ENCODE measurements at places on chromosomes 3 and 15.

DNA sequence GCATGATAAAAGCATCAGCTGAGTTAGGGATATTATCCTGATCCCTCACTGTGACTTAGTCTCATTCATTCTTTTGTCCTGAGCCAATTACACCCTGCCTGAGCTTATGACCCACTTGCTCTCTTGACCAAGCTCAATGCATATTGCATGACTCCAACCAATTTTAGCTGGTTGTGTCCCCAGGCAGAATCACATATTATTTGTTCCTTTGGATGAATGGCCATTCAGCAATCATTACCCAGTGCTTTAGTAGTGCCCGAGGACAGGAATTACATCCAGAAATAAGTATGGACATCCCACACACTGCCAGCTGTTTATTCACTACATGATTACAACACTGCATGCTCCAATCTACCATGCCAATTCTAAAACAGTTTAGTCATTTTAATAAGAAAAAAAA lies 322.5 kb downstream of the ZBBX start:
- no peak for DNase-seq

- DNase-seq: no peak
Observed at GRCh38 chr3:112627919-112628466, 12.9 kb downstream of the CCDC80 start.

- no peak for DNase-seq
Observed at GRCh38 chr3:61601831-61602230, 40.5 kb downstream of the PTPRG start.

GRCh38 chr15:27889258-27889657 lies 209.9 kb downstream of the OCA2 start:
- DNase-seq: no peak

- DNase-seq: no peak
Observed at GRCh38 chr15:39695793-39696192, 86.8 kb downstream of the FSIP1 start.

DNA sequence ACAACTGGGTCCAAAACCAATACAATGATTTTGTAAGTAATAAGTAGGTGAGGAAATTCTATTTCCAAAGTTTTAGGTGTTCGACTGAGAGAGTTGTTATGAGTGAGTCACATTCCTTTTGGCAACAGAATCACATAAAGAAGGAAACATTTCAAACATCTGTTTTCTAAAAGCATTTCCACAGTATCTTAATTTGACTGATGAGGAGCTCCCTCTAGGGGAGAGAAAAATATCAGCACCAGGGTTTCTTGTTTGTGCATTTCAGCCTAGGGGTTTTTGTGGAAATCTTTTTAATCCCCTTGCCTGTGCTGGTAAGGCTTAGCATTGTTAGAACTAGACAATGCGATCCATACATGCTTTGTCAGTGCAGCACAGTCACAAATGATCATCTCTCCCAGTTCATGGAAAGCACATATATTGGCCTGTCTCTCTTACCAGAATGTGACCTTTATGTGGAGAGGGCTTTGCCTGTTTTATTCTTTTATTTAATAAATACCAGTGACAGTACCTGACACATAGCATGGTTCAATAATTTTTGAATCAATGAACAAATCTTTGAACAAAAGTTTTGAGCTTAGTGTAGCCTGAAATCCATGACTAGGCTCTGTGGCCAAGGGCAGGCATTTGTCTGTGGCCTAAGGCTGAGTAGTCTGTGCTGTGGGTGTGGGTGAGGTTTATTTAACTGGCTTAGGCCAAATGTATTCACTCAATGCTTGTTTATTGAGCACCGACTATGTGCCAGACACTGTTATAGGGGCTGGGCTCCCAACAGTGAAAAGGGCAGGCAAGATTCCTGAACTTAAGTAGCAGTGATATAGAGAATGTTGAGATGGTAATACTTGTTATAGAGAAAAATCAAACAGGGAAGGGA lies 21.1 kb upstream of the IQCF6 start:
- DNase-seq: no peak

DNA sequence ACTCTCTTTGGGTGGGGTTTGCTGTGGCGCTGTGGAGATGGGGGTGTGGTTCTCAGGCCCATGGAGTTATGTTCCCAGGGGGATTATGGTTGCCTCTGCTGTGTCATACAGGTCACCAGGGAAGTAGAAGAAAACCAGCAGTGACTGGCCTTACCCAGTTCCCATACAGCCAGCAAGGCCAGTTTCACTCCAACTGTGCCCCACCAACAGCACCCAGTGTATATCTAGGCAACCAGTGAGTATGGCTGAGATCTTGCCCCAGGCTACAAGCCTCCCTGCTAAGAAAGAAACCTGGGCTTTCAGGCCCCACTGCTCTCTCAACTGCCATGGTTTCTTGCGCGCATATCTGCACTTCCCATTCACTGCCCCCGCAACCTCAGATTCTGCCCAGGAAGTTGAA lies 31.4 kb upstream of the RARB start:
- no peak for DNase-seq

DNA sequence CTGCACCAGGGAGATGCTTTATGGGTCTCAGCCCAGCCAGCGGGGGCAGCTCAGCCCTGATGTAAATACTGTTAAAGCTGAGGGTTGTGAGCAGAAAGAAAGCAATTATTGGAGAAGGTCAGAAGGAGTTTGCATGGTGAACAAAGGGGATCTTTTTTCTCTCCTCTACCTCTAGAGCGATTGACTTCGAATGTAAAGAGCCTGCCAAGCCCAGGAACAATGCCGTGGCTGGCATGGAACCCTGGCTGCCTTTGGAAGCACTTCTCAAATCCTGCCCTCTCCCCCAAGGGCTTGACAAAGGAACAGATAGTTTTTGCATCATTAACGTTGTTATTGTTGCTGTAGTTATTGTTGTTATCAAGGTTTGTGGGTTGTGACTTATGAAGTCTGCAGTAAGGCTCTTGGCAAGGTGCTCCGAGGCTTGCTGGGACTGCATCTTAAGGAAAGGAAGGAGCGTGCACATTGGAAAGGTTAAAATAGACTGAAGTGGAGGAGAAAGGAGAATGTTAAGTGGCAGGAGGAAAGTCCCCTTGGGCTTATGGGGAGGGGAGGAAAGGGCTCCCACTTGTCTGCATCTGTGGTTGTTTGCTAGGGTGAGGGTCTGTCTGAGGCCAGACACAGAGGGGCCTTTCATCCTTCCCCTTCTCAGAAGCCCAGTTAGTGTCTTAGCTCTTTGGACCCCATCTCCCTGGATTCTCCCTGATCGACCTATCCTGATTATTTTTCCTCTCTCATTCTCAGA lies 16.7 kb downstream of the PDIA5 start:
- DNase-seq: no peak

GRCh38 chr15:22954326-22954725 lies 25.8 kb downstream of the CYFIP1 start:
- DNase-seq: no peak

Measured in stimulated activated naive B cell treated with anti-CD40 and anti-IgM and Interleukin-4, amounts not matched to agents 10 μg/mL and 1 μg/mL and 100 μg/mL, for 72 hours (primary cell).